ENCODE measurements at places on chromosomes 5 and 9. TPM values are rescaled to one million over a fixed set of nuclear protein-coding genes. Genes with fewer than 3 reads are reported as not detected.
A peak's percentile ranks its signal among the peaks of the same experiment; 100 is the strongest.

Gene ZSWIM6
- total RNA-seq: 4.4 TPM

Gene FGD3
- 43.5 TPM for total RNA-seq

Gene IL4
- total RNA-seq: 1.4 TPM

Gene IQGAP2
- total RNA-seq: 37.7 TPM

Gene AMBP
- not detected for total RNA-seq

Gene SERF1A
- total RNA-seq: 5.0 TPM

Gene GDA
- total RNA-seq: not detected

Gene DMRT2
- not detected for total RNA-seq

Gene PDE6A
- total RNA-seq: not detected

Gene NR5A1
- not detected for total RNA-seq

Gene ELAVL2
- total RNA-seq: not detected

- DNase-seq: no peak
Observed at GRCh38 chr5:15354021-15354420, 146.0 kb upstream of the FBXL7 start.

DNA sequence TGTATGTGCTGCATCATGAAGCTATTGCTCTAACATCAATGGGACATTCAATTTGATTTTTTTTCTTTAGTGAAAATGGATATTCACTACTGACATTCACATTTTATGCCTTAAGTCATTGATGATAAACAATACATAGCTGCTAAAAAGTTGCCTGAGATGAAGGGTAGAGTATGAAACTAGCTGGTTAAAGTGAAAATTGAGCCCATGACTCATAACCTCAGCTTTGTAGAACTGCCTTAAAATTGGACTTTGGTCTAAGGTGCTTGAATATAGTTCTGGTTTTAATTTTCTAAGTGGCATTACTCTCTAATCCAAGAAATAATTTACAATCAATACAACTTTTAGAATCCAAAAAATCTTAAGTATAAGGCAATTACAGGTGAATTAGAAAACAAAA lies 740.4 kb upstream of the RIOK2 start:
- no peak for DNase-seq

DNA sequence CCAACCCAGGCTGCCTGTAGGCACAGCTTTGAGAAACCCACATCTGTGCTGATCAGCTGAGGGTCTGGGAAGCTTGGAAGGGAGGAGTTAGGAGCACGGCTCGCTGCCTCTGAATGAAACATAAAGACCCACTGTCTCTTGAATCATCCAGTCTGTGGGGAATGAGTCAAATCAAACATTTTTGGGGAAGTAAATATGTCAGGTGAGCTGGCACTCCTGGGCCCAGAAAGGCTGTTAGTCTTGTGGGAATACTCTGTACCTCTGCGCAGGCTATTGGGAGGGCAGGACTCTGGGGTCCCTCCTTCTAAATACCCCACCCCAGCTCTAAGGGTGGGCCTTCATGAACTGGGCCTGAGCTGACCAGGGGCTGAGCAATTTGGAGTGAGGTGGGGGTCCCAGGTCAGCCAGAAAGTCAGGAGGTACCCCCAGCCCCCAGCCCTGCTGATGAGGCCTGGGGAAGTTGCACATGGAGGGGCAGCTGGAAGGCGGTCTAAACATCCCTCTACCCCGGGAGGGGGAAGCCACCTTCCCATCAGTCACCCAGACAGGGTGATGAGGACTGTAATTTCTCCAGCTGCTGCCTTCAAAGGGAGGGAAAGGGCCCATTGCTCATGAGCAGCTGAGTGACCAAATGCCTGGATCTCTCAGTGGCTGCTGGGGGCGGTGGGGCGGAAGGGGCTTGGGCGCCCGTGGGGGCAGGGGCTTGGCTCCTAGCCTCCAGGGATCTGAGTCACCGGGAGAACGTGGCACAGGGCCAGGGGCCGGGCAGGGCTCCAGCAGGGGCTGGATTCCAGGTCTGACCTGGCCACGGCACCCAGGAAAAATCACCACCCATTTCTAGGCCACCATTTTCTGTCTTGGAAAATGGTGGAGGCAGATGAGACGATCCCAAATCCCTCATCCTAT lies 10.8 kb downstream of the FIBCD1 start:
- no peak for DNase-seq

- no peak for DNase-seq
Observed at GRCh38 chr5:76525956-76526355, 97.2 kb downstream of the F2RL2 start.

- no peak for DNase-seq
Observed at GRCh38 chr5:169279125-169279524, 21.8 kb downstream of the SLIT3 start.

DNA sequence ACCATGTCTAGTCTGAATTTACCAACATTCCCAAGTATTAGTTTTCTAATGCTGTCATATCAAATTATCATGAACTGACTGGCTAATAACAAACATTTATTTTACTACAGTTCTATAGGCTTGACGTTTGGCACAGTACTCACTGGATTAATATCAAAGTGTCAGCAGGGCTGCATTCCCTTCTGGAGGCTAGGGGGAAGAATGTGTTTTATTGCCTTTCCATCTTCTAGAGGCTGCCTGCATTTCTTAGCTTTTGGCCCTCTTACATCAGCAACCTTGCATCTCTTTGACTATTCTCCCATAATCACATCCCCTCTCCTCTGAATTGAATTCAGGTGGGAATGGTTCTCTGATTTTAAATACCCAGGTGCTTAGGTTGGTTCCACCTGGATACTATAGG lies 84.7 kb downstream of the EDIL3 start:
- DNase-seq: no peak

DNA sequence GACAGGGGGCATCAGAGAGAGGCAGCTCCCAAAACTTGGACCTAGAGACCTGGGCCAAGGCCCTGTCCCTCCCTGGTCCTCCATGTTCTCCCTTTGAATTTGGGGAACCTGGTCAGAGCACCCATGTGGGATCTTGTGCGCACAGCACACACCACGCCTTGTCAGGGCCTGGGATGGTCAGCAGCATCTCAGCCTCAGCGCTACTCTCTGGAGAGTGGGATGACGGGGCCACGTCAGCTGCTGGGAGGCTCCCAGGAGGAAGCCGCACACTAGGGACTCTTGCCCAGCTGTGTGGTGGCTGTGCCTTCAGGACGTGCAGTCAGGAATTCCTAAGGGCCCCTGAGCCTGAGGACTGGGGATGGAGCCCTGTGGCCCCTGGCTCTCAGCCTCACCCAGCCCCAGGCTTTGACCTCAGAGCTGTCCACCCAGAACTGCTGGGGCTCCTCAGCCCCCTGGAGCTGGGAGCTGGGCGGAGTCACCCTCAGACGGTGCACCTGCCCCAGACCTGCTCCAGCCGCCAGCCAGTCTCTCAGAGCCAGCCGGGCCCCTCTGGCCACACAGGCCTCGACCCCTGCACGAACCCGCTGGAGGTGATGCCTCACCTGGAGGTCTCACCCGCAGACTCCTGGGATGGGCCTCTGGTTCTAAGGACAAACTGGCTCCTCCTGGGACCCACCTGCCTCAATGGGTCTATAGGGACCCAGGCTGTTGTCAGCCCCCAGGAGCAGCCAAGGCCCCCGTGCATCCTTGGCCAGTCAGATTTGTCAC lies 38.3 kb upstream of the EGFL7 start:
- DNase-seq: no peak

- DNase-seq: no peak
Observed at GRCh38 chr9:69317081-69317480, 7.9 kb upstream of the ENTREP1 start.

DNA sequence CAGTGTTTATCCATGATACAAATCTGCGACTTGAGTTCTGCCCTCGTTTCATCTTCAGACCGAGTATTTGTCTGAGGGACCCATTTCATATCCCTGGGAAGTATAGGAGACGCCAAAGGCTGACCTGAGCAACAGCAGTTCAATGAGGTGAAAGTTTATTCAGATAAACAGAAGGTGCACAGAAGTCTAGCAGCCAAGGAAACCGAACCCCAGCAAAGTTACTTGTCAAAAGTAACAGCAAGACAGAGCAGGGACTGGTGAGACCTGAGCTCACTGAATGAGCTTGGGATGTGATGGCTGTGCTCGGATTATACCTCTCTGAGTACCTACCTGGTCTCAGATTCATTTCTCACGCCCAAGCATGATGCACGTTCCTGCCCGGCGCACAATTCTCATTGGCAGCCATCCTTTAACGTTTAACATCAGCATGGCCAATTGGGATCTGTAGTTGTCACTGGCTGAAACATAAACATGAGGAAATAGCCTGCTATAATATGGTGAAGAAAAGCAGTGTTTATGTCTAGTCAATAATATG lies 599 bp downstream of the LYRM7 start:
- DNase-seq: peak; percentile 57

GRCh38 chr9:69637817-69638200 lies 34.4 kb downstream of the APBA1 start:
- DNase-seq: no peak

DNA sequence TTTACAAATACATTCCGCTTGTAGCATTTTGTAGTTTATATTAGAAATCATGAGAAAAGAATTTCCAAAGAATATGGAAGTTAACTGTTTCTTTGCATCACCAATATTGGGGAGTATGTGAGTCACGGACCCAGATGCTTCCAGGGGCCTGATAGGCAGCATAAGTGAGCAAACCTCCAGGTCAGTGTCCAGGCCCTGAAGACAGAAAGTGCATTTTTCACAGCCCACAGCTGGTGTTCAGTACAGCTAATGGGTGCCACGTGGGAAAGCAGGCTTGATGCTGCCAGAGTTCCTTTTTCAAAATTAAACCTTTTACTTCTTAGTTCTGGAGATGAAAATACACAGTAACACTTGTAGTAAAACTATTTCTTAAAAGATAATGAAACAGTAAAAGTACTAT lies 454.4 kb upstream of the ACTBL2 start:
- no peak for DNase-seq

GRCh38 chr9:94903961-94904421 lies 177.5 kb downstream of the AOPEP start:
- DNase-seq: no peak

DNA sequence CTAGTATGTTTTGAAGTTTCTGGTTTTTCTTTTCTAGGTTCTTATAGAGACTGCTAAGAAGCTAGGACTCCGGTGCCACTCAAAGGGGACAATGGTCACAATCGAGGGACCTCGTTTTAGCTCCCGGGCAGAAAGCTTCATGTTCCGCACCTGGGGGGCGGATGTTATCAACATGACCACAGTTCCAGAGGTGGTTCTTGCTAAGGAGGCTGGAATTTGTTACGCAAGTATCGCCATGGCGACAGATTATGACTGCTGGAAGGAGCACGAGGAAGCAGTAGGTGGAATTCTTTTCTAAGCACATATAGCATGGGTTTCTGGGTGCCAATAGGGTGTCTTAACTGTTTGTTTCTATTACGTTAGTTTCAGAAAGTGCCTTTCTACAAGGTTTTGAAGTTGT lies 52.2 kb downstream of the MTAP start:
- DNase-seq: no peak

DNA sequence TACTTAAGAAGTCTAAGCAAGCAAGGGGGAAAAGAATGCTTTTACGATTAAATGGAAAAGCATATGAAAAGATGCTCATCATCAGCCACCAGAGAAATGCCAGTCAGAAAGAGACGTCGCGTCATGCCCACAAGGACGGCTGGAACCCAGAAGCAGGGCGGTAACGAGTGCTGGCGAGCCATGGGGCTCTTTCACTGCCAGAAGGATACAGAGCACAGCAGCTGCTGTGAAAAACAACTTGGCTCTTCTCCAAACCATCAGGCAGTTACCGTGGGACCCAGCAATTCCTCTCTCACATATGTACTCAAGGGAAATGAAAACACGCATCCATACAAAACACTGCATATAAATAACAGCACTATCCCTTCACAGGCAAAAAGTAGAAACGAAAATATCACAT lies 95.5 kb downstream of the CAMSAP1 start:
- no peak for DNase-seq

DNA sequence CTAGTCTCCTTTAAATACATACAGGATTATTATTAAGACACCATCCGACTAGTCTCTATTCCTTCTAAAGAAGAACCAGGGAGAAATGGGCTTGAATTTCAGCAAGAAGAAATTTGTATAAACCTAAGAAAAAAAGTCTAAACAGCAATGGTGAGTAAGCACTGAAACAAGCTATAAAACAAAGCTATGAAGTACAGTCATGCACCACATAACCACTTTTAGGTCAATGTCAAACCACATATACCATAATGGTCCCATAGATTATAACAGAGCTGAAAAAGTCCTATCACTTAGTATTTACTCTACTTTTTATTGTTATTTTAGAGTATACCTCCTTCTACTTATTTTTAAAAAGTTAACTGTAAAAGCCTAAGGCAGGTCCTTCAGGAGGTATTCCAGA lies 102.0 kb upstream of the NFIB start:
- no peak for DNase-seq

GRCh38 chr9:103407260-103407659 lies 412.1 kb downstream of the CYLC2 start:
- DNase-seq: no peak

GRCh38 chr5:60287174-60287771 lies 393.7 kb upstream of the PDE4D start:
- DNase-seq: peak; percentile 43

DNA sequence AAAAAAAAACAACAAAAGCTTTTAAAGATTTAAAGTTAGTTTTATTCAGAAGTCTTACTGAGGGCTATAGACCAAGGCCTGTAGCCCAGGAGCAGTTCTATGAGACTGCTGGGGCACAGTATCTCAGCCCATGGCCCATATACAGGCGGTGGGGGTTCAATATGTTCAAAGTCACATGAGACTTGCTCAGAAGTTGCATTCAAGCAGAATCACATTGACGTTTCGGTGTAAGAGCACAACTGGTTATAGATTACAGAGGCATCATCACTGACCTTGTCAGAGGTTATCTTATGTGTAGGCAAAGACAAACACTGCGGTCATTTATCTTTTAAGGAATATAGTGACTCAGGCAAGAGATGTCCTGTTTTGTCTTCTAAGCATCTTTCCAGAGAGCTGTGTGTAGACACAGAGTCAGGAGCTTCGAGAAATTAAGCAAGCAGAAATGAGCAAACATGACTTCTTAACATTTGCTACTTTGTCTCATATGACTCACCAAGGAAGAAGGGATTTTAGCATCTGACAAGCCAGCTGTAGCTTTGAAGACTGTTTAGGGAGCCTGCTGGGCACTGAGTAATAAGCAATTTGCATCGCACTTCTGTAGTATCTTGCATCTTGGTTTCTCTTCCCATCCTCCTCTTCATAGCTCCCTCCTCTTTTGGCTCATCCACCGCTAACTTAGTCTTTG lies 12.9 kb upstream of the F2RL1 start:
- DNase-seq: no peak

DNA sequence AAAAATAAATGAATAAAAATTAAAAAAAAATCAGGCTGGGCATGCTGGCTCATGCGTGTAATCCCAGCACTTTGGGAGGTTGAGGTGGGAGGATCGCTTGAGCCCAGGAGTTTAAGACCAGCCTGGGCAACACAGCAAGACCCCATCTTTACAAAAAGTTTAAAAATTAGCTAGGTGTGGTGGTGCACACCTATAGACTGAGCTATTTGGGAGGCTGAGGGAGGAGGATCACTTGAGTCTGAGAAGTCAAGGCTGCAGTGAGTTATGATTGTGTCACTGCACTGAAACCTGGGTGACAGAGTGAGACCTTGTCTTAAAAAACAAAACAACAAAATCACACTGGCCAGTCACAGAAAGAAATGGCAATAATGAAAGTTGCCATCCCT lies 3.4 kb upstream of the CNTRL start:
- peak; percentile 29 for DNase-seq

GRCh38 chr9:134186471-134187109 lies 22.2 kb upstream of the RNU6ATAC start:
- DNase-seq: peak; percentile 1

GRCh38 chr9:14043483-14043882 lies 270.5 kb downstream of the NFIB start:
- no peak for DNase-seq
